Naive thymus-derived CD8-positive, alpha-beta T cell (primary cell): ENCODE measurements at places on chromosomes 1 and 21.
A peak's percentile ranks its signal among the peaks of the same experiment; 100 is the strongest.

DNA sequence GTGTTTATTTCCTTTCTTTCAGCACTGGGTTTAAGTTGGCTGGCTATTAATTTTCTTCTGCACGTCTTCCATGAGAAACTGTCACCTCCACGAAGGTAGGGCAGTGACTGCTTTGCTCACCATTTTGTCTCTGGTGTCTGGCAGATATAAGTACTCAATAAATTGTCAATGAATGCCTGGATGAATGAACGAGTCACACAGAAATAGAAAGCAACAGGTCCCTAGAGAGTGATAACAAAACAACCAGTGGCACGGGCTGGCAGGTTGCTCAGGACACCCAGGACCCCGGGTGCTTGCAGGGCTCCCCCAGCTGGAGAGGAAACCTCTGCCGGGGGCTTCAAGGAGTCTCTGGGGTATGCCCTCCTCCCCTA, 3.2 kb upstream of the MYOC start:
- H3K4me3 ChIP-seq, result peak overlapping the region; percentile 33
- H3K27ac ChIP-seq, result no peak overlapping the region
- DNase-seq, result no peak
- peaks cover 51% of the 10 kb centered on the region for H3K27me3 ChIP-seq
- peaks cover 6% of the 10 kb centered on the region for H3K4me1 ChIP-seq

GRCh38 chr21:45636459-45636858, 7.1 kb upstream of the PCBP3 start:
- no peak overlapping the region for H3K27ac ChIP-seq
- no peak overlapping the region for H3K4me3 ChIP-seq
- H3K36me3 ChIP-seq, result no peaks in the 10 kb centered on the region
- no peaks in the 10 kb centered on the region for H3K27me3 ChIP-seq
- peaks cover 4% of the 10 kb centered on the region for H3K4me1 ChIP-seq

- no peak overlapping the region for H3K27ac ChIP-seq
- H3K36me3 ChIP-seq, result no peaks in the 10 kb centered on the region
- H3K27me3 ChIP-seq, result no peaks in the 10 kb centered on the region
- no peak overlapping the region for H3K4me3 ChIP-seq
- no peaks in the 10 kb centered on the region for H3K4me1 ChIP-seq
Observed at GRCh38 chr1:210685295-210685650, 356.6 kb downstream of the HHAT start.

- H3K4me3 ChIP-seq, result no peak overlapping the region
- no peak for DNase-seq
- H3K4me1 ChIP-seq, result peaks cover 10% of the 10 kb centered on the region
- H3K36me3 ChIP-seq, result no peaks in the 10 kb centered on the region
- H3K27me3 ChIP-seq, result no peaks in the 10 kb centered on the region
Observed at GRCh38 chr21:25240974-25241373, 366.3 kb downstream of the MRPL39 start.

GRCh38 chr1:230132758-230133157, 65.7 kb downstream of the GALNT2 start:
- no peak for DNase-seq
- no peaks in the 10 kb centered on the region for H3K36me3 ChIP-seq
- H3K27me3 ChIP-seq, result no peaks in the 10 kb centered on the region
- H3K4me3 ChIP-seq, result no peak overlapping the region
- no peak overlapping the region for H3K27ac ChIP-seq
- peaks cover 51% of the 10 kb centered on the region for H3K4me1 ChIP-seq

DNA sequence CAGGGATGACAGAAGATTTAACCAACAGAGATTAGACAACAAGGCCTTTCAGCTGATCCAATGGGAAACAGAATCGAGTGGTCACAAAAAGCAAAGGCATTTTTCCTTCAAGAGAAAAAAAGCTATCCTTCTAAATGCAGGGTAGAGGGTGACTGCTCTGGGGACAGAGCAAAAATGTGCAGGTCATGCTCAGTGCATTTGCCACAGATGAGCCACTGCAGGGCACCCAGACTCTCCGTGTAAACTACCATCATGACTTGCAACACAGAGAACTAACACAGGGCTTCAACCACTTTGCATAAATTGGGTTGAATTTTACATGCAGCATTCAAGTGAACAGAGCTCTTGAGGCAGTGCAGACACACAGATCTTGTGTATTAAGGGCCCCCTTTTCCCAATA, 56.8 kb downstream of the PRKAB2 start:
- no peak overlapping the region for H3K4me3 ChIP-seq
- no peaks in the 10 kb centered on the region for H3K36me3 ChIP-seq
- no peak for DNase-seq
- H3K27me3 ChIP-seq, result peaks cover 6% of the 10 kb centered on the region

- no peak for DNase-seq
- H3K4me3 ChIP-seq, result no peak overlapping the region
- peaks cover 8% of the 10 kb centered on the region for H3K27me3 ChIP-seq
Observed at GRCh38 chr1:171217658-171218443, 30.4 kb upstream of the FMO1 start.

DNA sequence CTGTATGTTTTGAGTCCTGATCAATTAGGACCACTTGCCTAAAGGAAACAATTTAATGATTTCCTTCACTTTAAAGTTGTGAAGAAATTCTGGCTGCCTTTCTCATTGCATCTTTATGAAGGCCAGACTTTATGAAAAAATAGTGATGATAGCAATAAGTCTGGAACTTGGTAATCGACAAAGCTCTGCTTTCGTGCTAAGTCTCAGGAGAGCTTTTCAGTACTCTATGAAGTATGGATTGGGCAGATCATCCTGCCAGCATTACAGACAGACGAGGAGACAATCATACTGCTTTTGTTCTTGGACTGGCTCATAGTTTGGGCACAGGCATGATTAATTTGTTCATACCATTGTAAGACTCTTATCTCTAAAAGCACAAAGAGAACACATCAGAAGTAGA, 45.5 kb upstream of the KCNJ15 start:
- H3K27ac ChIP-seq, result no peak overlapping the region
- peaks cover 25% of the 10 kb centered on the region for H3K27me3 ChIP-seq
- DNase-seq, result no peak

GRCh38 chr1:22048351-22049192, 3.9 kb upstream of the CDC42 start:
- no peak for DNase-seq
- H3K4me1 ChIP-seq, result peaks cover 61% of the 10 kb centered on the region
- no peaks in the 10 kb centered on the region for H3K27me3 ChIP-seq
- H3K27ac ChIP-seq, result no peak overlapping the region
- peaks cover 9% of the 10 kb centered on the region for H3K36me3 ChIP-seq
- H3K4me3 ChIP-seq, result peak overlapping the region; percentile 23

DNA sequence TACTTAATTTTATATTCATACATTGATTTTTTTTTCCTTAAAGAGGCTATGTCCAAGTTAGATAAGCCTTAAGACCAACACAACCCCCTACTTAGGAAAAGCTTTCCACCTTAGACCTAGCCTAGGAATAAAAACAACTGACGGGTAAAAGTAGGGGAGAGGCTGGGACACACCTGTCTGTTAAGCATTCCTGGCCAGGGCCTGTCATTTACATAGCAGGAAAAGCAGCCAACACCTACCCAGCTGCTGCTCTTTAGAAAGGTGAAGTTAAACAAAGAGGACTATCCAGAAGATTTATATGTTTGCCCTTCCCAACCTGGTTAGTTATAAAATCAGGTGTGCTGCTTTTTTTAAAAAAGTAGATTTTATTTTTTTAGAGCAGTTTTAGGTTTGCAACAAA, 29.1 kb upstream of the SAMD13 start:
- H3K4me1 ChIP-seq, result peaks cover 20% of the 10 kb centered on the region
- no peak overlapping the region for H3K4me3 ChIP-seq
- DNase-seq, result no peak
- no peak overlapping the region for H3K27ac ChIP-seq
- no peaks in the 10 kb centered on the region for H3K27me3 ChIP-seq
- H3K36me3 ChIP-seq, result no peaks in the 10 kb centered on the region

DNA sequence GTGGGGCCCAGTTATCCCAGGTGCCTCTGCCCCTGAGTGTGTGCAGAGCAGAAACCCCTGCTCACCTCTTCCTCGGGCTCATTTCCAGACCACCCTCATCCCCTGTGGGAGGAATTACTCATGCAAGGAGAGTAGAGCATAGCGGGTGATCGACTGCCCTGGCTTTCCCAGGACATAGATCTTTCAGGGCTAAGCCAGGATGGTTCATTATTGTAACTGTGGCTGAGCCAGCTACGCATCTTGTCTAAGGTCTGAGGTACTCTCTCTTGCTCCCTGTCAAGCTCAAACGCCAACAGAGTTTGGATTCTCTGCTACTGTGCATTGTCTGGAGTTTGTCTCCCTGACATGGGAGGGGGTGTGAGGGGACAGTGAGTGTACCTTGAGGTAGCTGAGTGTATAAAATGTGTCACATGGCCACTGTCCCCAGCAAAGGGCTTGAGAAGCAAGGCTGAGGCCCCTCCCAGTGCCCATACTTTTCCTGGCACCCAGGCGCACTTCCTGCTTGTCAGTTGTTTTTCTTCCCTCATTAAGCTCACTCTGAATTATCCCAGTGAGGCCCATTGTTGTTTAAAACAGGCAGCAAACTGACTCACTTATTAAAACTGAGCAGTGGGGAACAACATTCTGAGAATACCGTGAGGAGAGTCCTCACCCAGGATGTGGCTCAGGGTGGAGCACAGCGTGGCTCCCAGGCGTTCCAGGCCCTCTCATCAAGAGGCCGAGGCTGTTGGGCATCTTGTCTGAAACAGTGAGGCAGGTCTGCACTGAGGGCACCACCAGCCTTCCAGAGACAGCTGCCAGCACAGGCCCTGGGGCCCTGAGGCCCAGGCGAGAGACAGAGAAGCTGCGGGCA, 92.9 kb downstream of the LAMC2 start:
- no peaks in the 10 kb centered on the region for H3K36me3 ChIP-seq
- H3K27me3 ChIP-seq, result peaks cover 14% of the 10 kb centered on the region
- no peak overlapping the region for H3K27ac ChIP-seq
- no peak overlapping the region for H3K4me3 ChIP-seq
- DNase-seq, result no peak
